Stimulated activated CD8-positive, alpha-beta memory T cell treated with anti-CD3 and anti-CD28 coated beads, Interleukin-7, amount 100 ng/mL, for 48 hours (primary cell): ENCODE measurements at places on chromosomes 1 and 21.

GRCh38 chr1:205916541-205916940 lies 26.7 kb downstream of the SLC26A9 start:
- DNase-seq = no peak

- no peak for DNase-seq
These were observed 11.8 kb downstream of the TSSK3 start for GRCh38 chr1:32373996-32374592.

- DNase-seq = no peak
These were observed 10.7 kb downstream of the NEGR1 start for GRCh38 chr1:72271555-72272085.

DNA sequence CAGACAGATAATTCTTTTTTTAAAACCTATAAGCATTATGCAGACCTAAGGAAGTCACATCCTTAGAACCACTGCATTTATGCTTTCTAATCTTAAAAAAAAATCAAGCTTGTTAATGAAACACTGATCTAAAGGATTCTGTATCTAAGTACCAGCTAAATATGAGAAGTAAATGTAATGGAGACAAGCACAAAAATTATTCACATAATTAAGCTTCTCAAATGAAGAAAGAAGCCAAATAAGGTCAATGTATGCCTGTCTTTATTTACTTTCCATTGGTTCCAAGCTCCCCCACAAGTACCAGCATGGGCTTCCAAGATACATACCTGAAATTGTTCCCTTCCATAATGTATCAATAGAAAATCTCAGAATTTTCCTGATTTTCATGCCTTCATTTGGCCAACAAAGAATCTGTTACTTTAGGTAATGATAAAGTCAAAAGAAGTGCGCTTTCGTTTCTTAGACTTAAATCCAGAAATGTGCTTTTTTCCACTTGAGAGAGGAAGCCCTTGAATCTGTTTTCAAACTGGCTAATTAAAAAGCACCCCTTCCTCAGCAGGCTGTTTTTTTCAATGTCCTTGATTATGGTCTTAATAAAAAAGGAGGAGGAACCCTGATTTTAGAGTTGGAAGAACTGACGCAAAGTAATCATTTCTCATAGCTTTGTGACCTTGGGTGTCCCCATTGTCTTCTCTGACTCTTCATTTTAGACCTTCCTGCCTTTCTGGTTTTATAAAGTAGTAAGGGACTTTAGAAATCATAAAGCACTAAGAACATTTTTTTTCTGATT lies 3.8 kb downstream of the RGS2 start:
- DNase-seq = no peak

- no peak for DNase-seq
These were observed 32.0 kb downstream of the VANGL2 start for GRCh38 chr1:160432371-160432786.

DNA sequence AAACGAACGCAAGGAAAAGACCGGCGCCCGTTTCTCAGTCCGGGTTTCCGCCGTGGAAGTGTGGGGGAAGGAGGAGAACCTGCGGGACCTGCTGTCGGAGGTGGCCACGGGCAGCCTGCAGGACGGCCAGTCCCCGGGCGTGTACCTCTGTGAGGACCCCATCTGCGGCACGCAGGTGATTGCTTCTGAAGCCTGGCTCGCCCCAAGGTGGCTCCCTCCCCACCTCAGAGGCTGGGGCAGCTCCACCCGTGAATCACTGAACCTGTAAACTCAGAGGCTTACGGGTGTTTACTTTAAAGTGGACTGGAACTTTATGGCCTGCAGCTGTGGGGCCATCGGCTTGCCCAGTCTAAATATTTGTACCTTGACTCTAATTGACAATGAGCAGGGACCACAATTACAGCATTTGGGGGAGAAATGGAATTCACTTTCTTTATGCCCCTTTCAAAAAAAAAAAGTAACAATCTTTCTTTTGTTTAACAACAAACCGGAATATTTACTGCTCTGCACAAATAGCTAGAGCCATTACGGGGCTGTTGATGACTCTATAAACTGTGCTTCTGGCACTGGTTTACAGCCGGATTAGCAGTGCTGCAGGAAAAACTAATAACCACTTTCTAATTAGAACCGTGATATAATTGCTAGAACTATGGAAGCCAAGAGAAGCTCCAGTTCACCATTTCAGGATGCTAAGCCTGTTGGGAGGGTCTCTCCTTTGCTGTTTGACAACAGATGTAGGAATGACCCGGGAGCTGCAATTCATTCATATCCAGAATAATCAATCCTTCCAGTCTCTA lies 454.8 kb downstream of the KIF26B start:
- no peak for DNase-seq

- DNase-seq = no peak
These were observed 759 bp downstream of the GPR157 start for GRCh38 chr1:9128166-9128519.

GRCh38 chr1:228264090-228264829 lies 56.4 kb downstream of the OBSCN start:
- DNase-seq = no peak

- no peak for DNase-seq
These were observed 1169.5 kb downstream of the AMY1C start for GRCh38 chr1:104919188-104919587.

- DNase-seq = no peak
These were observed 359.8 kb upstream of the KAZN start for GRCh38 chr1:14238472-14239307.

- no peak for DNase-seq
These were observed 22.4 kb downstream of the VTCN1 start for GRCh38 chr1:117188170-117188815.
